ENCODE measurements at places on chromosomes 2 and 18. TPM values are rescaled to one million over a fixed set of nuclear protein-coding genes. Genes with fewer than 3 reads are reported as not detected.

- DNase-seq: no peak
Measured at GRCh38 chr2:80269806-80270205, 34.7 kb downstream of the LRRTM1 start.

DNA sequence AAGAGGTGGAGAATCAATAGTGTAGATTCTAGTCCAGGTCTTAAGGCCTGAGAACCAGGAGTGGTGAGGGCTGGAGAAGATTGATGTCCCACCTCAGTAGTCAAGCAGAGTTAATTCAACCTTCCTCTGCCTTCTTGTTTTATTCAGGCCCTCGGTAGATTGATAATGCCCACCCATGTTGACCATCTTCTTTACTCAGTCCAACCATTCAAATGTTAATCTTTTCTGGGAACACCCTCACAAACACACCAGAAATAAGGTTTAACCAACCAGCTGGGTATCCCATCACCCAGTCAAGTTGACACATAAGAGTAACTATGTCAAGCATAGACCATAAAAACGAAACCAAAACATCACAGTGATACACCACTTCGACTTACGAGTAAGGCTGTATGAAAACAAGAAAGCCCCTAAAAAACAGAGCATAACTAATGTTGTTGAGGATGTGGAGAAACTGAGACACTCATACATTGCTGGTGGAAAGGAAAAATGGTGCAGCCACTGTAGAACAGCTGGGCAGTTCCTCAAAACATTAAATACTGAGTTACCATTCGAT is 57.5 kb downstream of the SLC35F5 start:
- no peak for DNase-seq

DNA sequence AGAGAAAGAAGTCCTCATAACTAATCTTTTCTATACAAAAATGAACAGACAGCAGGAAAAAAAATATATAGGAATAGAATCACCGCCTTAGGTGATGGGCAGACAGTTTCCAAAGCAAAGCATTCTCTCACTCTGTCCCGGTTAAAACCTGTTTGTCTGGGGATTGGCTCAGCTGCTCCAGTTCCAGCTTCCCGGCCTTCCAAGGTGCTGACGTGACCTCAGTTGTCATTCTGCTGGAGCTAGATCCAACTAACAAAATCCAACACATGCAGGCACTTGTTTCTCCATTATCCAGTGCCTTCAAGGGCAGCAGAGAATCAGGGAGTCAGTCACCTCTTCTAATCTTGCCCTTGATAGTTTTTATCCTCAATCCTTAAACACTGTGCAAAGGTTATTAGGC is 52.8 kb downstream of the IKZF2 start:
- peak; percentile 14 for DNase-seq

- DNase-seq: no peak
Measured at GRCh38 chr2:119490106-119490505, 34.2 kb downstream of the SCTR start.

DNA sequence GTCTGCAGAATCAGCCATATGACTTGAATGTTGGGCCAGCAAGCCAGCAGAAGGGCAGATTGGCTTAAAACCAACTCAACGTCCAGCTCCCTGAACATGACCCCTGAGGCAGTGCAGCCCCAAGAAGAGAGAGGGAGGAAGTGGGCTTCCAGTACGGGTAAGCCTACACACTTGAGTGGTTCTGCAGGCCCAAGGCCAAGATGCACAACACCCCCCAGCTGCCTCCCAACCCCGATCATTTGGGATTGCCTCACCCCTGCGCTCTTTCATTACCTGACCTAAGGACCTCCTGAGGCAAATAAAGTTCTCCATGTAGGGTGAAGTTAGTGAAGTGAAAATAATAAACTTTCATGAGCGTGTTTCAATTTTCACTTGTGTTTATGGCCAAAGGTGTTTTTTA is 536.0 kb downstream of the TNS1 start:
- no peak for DNase-seq

- DNase-seq: no peak
Measured at GRCh38 chr2:111975053-111975552, 76.7 kb downstream of the MERTK start.

GRCh38 chr2:221034973-221035372 is 537.1 kb downstream of the EPHA4 start:
- no peak for DNase-seq

- no peak for DNase-seq
Measured at GRCh38 chr18:79963658-79964329, 649 bp upstream of the HSBP1L1 start.

GRCh38 chr2:152823905-152824304 is 105.5 kb downstream of the ARL6IP6 start:
- no peak for DNase-seq

- no peak for DNase-seq
Measured at GRCh38 chr2:177796654-177797415, 275.7 kb downstream of the PDE11A start.

- DNase-seq: no peak
Measured at GRCh38 chr2:156748221-156748620, 312.0 kb downstream of the GPD2 start.

GRCh38 chr2:24471662-24472061 is 19.4 kb upstream of the NCOA1 start:
- no peak for DNase-seq

GRCh38 chr2:47026748-47027534 is 111.3 kb upstream of the MCFD2 start:
- DNase-seq: no peak

DNA sequence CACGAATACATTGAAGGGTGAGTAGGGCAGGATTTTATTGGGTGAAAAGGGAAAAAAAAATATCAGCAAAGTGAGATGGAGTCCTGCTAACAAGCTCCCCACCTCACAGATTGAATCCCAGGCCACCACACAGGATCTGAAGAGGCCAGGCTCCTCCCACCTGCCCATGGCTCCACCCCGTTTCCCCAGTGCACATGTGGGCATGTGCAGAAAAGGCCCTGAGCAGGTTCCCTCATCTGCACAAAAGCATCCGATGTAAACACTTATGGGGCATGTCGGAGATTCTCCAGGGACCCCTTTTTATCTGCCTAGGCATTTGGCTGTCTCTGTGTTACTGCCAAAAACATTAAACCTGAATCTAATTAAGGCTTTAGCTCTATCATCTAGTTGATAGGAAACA is 35.2 kb downstream of the SKA1 start:
- no peak for DNase-seq

GRCh38 chr2:97936199-97936598 is 59.5 kb downstream of the TMEM131 start:
- DNase-seq: no peak

DNA sequence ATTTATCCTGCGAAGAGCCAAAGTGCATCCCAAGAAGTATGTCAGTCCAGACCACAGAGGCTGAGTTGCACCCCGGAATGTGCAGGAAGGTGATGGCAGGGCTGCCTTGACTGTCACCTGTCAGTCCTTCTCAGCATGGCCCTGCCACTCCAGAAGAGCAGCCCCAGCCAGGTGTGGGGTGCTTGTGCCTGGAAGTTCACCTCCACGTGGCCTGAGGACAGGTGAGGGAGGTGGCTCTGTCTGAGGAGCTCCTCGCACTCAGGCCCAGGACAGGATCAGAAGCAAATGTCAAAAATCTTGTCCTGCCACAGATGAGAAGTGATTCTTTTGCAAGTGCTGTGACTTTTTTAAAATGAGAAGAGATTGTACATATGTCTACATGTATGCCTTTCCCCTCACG is 31.4 kb upstream of the B3GNT7 start:
- DNase-seq: no peak

DNA sequence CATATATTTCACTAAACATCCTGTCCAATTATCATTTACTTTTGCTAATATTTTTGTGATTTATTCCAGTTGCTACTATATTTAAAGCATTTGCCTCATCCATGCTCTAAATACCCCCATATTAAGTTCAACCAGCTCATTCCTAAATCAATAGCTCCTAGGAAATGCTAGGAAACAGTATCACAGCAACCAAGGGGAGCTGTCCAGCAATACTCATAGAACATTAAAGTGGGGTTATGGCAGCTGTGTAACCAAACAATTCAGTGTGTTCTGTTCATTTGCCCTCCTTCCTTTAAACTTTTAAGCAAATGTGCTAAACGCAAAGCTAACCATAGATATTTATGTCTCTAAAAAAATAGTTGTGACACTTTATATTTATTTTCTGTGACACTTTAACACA is 41.1 kb downstream of the ACVR1C start:
- DNase-seq: no peak

DNA sequence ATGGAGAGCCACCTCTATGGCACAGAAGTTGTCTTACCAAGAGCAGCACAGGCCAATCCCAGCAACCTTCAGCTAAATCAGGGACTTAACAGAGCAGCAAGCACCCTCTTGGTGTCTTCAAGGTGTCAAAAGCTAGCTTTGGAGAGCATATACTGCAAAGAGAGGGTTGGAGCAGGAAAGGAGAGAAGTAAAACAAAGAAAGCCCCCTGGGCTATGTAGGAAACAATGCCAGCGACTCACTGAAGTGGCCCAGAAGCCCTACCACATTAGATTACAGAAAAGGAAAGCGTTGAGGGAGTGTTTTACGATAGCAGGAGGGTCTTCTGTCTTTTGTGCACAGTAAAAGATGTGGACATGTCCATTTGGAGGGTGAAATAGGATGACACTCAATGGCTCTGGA is 233.4 kb downstream of the MREG start:
- DNase-seq: no peak

GRCh38 chr2:219997341-219997851 is 370.0 kb downstream of the SLC4A3 start:
- peak; percentile 7 for DNase-seq

The GNAL gene
- total RNA-seq: 14.3 TPM

The CD8B2 gene
- total RNA-seq: 1.2 TPM

The ZNF2 gene
- 6.2 TPM for total RNA-seq

The CNGA3 gene
- 1.1 TPM for total RNA-seq

The FAM237A gene
- total RNA-seq: not detected

The LYG2 gene
- total RNA-seq: not detected

The FBXO36 gene
- total RNA-seq: 8.4 TPM

The RHBDD1 gene
- 16.5 TPM for total RNA-seq

The TDRD15 gene
- 1.9 TPM for total RNA-seq

The TUBA3E gene
- total RNA-seq: not detected

The TUBB6 gene
- total RNA-seq: 133 TPM

The MTLN gene
- total RNA-seq: 108 TPM

The KIAA2012 gene
- not detected for total RNA-seq
